ENCODE measurements at places on chromosomes 5 and 9.

GRCh38 chr5:115812372-115812771 lies 4.1 kb downstream of the CDO1 start:
- no peak for DNase-seq

DNA sequence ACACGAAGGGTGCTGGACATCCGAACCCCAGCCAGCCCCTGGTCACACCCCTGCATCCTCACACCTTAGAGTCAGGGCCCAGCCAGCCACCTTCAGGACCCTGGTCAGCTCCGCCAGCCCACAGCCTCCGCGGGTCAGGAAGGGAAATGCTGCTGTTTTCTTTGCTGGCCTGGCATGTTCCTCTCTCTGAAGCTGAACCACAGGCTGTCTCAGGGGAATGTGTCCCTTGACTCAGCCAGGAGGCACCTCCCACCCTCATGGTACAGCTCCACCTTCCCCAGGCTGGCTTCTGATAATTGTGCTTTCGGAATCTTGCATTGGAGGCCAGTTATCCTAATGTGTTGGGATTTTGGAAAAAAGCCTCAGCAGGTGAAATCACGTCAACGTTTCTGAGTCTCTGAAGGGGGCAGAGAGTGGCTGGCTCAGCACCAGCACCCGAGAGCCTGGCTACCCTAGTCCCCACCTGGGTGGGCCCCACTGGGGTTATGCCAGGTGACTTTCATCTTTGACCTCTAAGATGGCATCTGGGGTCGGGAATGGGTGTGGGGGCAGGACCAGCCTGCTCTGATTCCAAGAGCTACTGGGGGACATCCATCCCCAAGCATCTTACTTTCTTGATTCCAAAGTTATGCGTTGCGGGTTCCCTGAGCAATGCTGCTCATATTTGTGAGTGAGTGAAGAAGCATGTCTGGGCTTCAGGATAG lies 9.8 kb upstream of the OLFM1 start:
- DNase-seq, result no peak

DNA sequence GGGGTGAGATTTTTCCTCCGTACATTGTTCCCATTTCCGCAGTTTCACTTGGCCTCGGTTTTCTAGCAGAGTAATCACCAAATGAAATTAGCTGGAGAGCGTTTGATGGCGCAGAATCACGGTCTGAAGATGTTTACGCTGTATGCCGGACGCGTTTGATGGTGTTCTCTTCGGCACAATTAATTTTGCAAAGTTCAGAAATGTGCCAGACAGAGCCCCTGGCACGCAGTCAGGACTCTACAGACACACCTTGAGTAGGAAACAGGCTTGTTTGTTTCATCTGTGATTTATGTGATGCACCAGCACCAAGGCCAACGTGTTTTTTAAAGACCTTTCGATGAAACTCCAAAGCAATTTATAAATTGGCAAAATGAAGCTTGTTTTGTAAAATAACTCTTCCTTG lies 863 bp upstream of the LIFR start:
- no peak for DNase-seq

GRCh38 chr9:124306098-124306735 lies 48.5 kb downstream of the NEK6 start:
- no peak for DNase-seq

Data from NCI-H2029 (cell line).